Right hindlimb (tissue), 1 donor: ENCODE measurements at places on chromosomes 2 and 18.
A peak's percentile ranks its signal among the peaks of the same experiment; 100 is the strongest.

DNA sequence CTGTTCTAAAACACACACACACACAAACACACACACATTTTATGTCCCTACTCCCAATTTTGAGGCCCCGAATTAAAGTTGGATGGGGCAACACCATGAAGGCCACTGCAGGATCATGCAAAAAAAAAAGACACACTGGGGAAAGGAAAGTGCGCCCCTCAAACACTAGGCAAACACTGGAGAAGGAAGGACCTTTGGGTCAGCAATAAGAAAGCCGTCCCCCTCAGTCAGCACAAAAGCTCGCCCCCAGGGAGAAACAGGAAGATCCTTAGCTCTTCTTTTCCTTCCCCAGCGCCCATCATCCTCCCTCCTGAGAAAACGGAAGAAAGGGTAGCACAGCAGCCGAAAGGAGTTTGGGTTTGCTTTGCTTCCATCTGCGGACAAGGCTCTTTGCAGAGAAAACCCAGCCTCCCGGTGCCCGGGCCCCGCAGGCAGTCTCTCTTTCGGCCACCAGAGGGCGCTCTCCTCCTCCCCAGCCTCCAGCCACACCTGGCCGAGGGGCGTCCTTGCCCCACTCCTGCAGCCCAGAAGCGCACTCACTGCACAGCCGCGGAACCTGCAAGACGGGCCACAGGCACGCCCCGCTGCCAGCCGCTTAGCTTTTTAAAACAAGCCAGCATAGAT, 248.5 kb downstream of the CDH20 start:
- peak; percentile 83 for DNase-seq

DNA sequence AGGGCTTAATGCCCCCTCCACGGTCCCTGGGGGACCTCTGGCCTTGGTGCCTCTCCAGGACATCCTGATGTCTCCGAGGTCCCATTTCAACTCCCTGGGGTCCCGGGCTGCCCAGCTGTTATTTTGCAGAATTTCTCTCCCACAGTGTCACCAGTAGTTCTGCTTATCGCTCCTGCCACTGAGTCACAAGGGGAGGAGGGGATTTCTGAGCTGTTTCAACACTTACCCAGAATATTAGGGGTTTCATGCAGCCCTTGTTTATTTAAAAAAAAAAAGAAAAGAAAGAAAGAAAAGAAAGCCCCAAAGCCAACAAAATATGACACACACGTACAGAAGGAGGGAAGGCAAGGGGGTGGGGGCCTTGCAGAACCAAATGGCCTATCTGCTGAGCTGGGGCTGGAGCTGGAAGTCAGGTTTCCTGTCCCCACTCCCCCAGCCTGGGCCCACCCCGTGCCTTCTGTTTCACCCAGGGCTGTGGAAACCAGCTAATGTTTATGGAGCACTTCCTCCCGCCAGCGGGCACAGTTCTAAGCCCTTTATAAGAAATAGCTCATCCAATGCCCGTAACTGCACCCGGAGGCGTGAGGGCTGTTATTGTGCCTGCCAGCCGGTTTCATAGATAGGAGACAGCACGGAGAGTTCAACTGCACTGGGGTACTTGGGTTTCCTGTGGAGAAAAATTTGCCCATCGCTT, 8.4 kb upstream of the ARID5A start:
- DNase-seq: peak; percentile 75

DNA sequence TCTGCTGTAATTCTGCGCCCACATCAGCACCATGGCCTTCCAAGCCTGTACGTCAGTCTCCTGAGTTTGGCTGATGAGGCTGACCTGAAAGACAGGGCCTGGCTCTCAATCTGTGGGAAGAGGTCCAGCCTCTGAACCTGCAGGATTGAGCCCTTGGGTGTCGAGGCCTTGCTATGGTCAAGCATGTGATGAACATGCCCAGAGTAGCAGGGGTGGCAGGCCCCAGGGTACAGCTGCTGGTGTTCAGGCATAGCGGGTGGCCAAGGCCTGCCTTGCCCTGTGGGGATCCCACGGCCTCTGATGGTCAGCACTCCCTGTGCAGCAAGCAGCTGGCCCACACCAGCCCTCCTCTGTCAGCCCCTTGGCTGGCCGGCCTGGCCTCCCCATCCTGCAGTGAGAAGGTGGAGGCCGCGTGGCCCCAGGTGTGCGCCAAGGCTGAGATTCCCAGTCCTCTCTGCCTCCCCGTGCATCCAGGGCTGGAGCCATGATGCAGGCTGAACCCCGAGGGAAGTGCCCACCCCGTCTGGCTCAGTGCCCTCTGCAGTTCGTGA, 298.4 kb downstream of the NDUFA10 start:
- peak; percentile 17 for DNase-seq

DNA sequence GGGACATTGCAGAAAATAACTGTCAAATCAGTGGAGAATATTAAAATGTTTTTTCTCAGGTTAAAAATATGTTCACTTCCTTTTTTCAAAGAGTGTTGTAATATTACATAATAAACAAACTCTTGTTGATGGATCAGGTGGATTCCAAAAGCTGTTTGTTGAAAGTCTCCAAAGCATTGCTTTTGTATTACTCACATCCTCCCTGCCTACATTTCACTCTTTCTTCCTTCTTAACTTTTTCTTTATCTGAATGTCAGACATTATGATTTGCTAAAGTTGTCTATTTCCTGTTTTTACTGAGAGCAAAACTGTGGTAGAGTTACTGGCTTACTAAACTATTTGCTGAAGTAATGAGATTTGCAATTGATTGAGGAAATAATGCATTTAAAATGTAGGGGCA, 92.1 kb downstream of the CDH19 start:
- DNase-seq: no peak
